ENCODE measurements at places on chromosomes 16 and 17. TPM values are rescaled to one million over a fixed set of nuclear protein-coding genes. Genes with fewer than 3 reads are reported as not detected.

The SPATA22 gene
- polyA plus RNA-seq = not detected

The SYT17 gene
- 8.5 TPM for polyA plus RNA-seq

The TANC2 gene
- polyA plus RNA-seq = 35.9 TPM

The ZFP3 gene
- polyA plus RNA-seq = 3.4 TPM

The CCL1 gene
- not detected for polyA plus RNA-seq

The SLFN12 gene
- not detected for polyA plus RNA-seq

The EVPL gene
- 0.39 TPM for polyA plus RNA-seq

The PRPF8 gene
- polyA plus RNA-seq = 164 TPM

The SHCBP1 gene
- polyA plus RNA-seq = 7.8 TPM

The MARCHF10 gene
- polyA plus RNA-seq = not detected

The C1QTNF1 gene
- not detected for polyA plus RNA-seq

The SPNS2 gene
- polyA plus RNA-seq = 10.9 TPM

The TMEM235 gene
- polyA plus RNA-seq = not detected

The KRTAP2-3 gene
- not detected for polyA plus RNA-seq

The ARL5C gene
- polyA plus RNA-seq = not detected

The RHBDL3 gene
- 0.17 TPM for polyA plus RNA-seq

The KRT40 gene
- polyA plus RNA-seq = not detected

The CD300LB gene
- not detected for polyA plus RNA-seq

The HSF5 gene
- not detected for polyA plus RNA-seq

The G6PC1 gene
- not detected for polyA plus RNA-seq

The CX3CL1 gene
- polyA plus RNA-seq = 16.5 TPM

The SNF8 gene
- 43.2 TPM for polyA plus RNA-seq

The KRTAP9-4 gene
- polyA plus RNA-seq = not detected

The USP10 gene
- polyA plus RNA-seq = 78.6 TPM

The MAPT gene
- polyA plus RNA-seq = 20.1 TPM

The RNF157 gene
- 46.4 TPM for polyA plus RNA-seq

The MT3 gene
- 352 TPM for polyA plus RNA-seq

The MPP3 gene
- polyA plus RNA-seq = 2.2 TPM

The VTN gene
- not detected for polyA plus RNA-seq

The PPM1E gene
- polyA plus RNA-seq = 4.2 TPM
